Mucosa of gallbladder (tissue), 1 donor: ENCODE measurements at places on chromosomes 13 and 19.

GRCh38 chr19:55674459-55674840 is 576 bp upstream of the EPN1 start:
- DNase-seq = no peak

DNA sequence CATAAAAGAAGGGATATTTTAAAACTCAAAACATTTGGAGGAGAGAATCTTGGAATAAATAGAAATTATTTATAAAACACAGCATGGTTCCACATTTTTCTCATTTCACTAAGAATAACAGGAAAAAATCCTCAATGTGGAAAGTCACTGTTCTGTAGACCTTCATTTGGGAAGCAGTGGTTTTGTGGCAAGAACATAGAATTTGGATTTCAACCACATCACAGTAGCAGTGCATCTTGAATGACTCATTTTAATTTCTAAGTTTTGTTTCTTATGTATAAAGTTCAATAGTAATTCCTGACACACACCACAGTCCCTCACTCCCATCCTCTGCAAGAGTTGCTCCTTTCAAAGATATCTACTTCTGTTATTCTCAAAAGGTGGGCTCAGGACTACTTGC is 264.0 kb downstream of the ENOX1 start:
- no peak for DNase-seq

DNA sequence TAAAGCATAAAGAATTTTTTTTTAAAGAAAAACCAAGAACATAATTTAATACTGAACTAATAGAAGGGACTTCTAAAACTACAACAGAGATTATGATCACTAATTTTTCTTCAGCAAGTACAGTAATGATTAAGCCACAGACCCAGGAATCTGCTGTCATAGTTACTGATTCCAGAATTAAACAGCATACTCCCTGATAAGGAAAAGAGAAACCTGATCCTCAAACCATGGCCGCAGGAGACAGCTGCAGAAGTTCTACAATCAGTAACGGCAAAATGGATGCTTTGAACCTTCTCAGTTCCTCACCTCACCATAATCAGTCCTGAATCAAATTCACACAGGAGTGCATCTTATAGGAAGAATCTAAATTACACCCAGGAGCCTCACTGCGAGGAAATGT is 939.0 kb upstream of the SLITRK1 start:
- DNase-seq = no peak

- DNase-seq = peak; percentile 41
Observed at GRCh38 chr13:24511019-24511815, 1.4 kb downstream of the PARP4 start.
